ENCODE measurements at places on chromosomes 1 and 21.

DNA sequence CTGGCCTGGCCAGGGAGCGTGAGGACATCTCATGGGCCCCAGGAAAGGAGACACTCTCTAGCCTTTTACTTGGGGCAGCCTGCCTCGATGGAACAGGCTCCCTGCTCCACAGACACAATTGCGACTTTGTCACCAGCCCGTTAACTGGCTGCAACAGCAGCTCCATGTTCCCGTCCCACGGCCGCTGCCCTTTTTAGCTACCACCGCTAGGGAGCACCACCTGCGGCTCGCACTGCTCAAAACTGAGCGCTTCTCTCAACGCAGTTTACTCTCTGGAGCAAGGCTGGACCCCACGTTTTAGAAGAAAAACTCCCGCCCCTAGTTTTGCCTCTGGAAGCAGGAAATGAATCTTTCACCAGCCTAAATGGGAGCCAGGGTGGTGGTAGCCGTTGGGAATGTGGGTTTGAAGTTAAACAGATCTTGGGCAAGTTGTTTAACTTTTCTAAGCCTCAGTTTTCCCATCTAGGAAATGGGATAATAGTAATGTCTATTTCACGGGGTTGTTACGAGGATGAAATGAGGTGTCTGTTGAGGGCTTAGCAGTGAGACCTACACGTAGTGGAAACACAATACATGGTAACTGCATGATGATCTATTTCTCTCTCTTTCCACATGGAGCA is 3.5 kb upstream of the LRRC38 start:
- DNase-seq: peak; percentile 45

DNA sequence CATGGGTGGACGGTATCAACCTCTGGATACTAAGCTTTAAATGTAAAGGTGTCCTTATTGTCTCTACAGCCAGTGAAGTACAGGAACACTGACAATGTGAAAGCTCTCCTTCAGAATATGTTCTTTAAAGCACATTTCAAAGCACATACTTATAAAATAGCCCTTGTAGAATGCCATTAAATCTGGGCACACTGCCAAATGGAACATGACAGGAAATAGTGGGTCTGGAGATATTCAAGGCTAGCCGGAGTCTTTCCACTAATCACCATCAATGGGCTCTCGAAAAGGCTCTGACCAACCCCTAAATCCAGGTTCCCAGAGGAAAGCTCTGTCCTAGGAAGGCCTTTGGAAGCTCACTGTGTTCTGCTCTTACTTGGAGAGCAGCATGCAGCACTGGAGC is 46.6 kb downstream of the PLD5 start:
- no peak for DNase-seq

DNA sequence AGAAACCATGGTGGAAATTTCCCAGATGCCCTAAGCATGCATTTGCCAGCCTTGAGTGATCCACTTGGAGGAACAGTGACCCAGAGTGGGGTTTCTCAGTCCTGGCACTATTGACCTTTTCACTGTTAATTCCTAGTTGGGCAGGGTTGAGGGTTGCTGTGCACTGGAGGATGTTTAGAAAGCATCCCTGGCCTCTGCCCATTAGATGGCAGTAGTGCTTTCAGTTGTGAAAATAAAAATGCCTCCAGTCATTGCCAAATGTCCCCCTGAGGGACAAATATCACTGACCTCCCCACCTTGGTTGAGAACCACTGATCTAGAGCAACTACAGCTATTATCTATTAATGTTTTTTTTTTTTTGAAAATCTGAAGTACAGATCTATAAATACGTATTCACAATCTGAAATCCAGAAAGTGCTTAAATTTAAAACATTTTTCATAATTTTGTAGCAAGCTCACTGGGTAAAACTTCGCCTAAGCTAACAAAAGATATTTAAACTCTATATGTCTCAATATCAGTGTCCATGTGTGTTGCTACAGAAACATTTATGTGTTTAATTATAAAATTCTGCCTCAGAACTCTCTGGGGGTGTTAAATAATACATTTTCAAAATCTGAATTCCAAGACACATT is 27.3 kb downstream of the F3 start:
- no peak for DNase-seq

GRCh38 chr1:218538341-218538740 is 193.2 kb downstream of the TGFB2 start:
- DNase-seq: no peak

GRCh38 chr1:53410701-53411100 is 48.5 kb upstream of the DMRTB1 start:
- no peak for DNase-seq

- DNase-seq: no peak
These were observed 21.4 kb upstream of the CLCA1 start for GRCh38 chr1:86447198-86447790.

Data from GM13977 (cell line).